ENCODE measurements at places on chromosomes 12 and 14.

GRCh38 chr12:23950775-23951451 is 1.4 kb upstream of the SOX5 start:
- no peak for DNase-seq

GRCh38 chr14:84797326-84797725 is 732.6 kb upstream of the FLRT2 start:
- DNase-seq, result no peak

DNA sequence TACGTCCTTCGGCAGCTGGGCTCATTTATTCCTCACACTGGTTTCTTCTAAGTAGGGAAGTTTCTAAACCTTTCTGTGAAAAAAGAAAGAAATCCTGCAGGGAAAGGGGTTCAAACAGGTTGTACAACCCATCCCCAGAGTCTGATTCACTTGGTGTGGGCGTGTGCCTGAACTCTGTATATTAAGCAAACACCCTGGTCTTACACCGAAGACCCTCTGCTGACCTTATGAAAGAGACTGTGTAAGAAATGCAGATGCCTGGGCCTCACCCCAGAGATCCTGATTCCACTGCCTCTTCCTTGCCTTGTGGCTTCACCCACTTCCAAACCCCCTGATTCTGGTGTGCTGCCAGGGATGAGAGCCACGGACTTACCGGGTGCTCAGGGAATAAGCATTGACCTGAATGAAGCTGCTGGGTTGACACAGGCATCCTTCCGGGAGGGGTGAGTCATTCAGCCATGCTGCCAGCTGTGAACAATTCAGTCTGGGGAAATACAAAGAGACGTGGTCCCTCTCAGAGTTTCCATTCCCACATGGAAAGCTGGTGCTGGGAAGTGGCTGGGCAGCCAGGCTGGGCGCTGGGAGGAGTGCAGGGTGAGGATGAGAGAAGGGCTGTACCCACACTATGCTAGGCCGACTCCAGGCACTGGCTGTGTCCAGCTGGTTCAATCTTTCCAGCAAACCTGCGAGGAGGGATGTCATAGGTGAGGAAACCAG is 26.5 kb upstream of the ACTN1 start:
- peak; percentile 51 for DNase-seq

DNA sequence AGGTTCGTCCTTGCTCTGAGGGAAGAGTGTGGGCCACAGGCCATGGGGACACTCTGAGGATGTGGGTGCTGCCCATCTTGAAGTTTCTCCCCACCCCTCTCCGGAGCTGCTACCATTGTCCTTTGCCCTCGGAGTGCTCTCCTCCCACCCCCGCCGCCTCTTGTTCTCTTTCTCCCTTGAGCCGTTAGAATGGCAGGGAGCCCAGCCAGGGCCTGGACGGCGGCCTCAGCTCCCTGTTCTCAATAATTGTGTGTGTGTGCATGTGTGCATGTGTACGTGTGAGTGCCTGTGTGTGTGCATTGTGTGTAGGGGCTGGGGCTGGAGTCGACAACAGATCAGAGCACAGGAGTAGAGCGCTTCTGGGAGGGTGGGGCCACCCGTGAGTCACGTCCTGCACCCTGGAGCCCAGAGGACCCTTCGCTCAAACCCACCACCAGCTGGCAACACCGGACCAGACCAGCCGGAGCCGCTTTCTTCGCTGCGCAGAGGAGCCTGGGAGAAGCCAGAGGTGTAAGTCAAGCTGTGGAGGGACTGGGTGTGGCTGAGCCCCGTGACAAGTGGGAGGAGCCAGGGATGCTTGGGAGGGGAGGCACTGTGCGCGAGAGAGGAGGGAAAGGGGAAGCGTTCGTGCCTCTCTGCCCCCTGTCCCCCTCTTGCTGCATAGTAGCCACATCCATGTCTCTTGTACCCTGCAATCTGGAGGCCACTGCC is 25.9 kb upstream of the KCNA5 start:
- no peak for DNase-seq

- no peak for DNase-seq
Observed at GRCh38 chr12:56190695-56191155, 1.4 kb upstream of the SMARCC2 start.

GRCh38 chr12:130761537-130762318 is 45.6 kb upstream of the RIMBP2 start:
- DNase-seq, result peak; percentile 26

GRCh38 chr14:52949711-52950409 is 990 bp downstream of the FERMT2 start:
- DNase-seq, result no peak

- DNase-seq, result no peak
Observed at GRCh38 chr12:121495746-121496145, 85.1 kb downstream of the KDM2B start.

GRCh38 chr14:96808619-96809406 is 11.6 kb downstream of the VRK1 start:
- DNase-seq, result no peak

GRCh38 chr12:13024531-13024916 is 19.7 kb upstream of the FAM234B start:
- no peak for DNase-seq

- DNase-seq, result no peak
Observed at GRCh38 chr14:69355607-69356281, 42.4 kb downstream of the ERH start.

GRCh38 chr14:30355431-30355913 is 203.5 kb upstream of the G2E3 start:
- DNase-seq, result no peak

- no peak for DNase-seq
Observed at GRCh38 chr14:104509673-104510072, 69.9 kb upstream of the C14orf180 start.

DNA sequence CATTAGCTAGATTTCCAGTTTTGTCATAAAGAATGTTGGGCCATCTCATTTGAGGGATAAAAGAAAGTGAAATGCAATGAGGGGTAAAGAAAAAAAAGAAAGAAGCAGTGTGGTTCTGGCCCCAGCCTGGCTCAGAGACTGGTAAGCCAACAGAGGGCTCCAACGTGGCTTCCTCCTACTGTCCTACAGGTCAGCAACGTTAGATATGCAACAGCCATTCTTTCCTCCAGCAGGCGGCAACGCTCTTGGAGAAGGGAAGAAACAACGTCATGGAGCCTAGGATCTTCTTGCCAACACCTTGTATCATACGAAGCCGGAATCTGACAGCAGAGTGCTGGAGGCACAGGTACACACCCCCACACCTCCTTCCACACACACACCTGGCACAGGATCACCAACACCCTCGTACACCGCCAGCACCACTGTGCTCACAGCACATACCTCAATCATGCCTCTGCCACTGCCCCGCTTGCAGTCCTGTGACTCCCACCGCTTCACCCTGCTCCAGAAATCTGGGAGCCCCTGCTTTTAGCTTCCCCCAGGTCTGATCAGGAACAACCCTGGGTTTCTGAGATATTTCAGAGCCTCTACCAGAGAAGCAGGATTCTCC is 102.8 kb downstream of the RPAP3 start:
- no peak for DNase-seq

GRCh38 chr14:24814346-24814745 is 180.4 kb upstream of the GZMB start:
- DNase-seq, result no peak

DNA sequence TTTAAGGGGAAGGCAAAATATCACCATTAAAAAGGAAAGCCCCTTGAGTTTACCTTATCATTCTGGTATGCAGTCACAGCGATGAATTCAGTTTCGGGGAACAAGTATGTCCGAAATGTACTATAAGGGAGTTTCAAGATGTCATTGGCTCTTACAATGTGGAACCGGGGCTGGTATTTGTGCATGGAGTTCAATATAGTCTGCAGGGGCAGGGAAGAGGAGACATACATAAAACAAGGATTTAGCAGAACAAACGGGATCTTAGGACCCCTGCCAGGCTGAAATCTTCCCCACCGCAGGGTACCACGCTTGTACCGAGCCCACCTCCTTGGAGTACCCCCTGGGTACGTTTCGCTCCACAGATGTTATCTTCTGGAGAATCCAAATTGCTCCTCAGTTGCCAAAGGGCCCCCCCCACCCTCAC is 4.5 kb downstream of the TBX3 start:
- no peak for DNase-seq

- no peak for DNase-seq
Observed at GRCh38 chr12:53101266-53101665, 2.0 kb upstream of the SOAT2 start.

DNA sequence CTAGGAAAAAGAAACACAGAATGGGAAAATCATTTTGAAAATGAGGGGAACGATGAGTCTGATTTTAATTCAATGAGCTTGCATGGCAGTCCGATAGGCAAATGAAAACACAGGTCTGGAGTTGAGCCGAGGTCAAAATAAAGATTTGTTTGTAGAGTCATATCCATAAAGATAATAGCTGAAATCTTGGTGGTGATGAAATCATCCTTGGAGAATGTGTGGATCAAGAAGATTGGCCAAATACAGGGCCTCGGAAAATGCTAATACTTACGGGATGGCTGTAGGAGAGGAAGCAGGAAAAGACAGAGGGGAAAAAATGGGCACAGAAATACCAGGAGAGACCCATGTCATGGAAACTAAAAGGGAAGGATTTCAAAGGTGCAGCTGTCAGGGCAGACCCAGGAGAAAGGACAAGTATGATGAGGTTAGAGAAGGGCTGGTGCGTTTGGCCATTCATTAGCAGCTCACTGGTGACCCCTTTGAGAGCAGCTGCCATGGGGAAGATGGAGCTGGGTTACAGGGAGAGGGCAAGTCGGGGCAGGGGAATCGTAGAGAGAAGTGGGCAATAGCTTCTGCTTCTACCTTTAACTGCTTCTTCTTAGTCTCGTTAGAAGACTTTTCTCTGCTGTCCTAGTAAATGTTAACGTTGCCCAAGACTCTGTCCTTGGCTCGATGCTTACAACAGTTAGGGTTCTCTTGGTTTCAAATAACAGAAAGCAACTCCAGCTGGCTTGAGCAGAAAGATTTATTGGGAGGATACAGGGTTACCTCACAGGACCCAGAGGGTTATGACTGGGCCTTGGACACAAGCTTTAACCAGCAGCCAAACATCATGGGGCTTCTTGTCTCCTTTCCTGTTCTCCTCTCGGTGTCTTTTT is 161.8 kb downstream of the EFCAB11 start:
- DNase-seq, result no peak

DNA sequence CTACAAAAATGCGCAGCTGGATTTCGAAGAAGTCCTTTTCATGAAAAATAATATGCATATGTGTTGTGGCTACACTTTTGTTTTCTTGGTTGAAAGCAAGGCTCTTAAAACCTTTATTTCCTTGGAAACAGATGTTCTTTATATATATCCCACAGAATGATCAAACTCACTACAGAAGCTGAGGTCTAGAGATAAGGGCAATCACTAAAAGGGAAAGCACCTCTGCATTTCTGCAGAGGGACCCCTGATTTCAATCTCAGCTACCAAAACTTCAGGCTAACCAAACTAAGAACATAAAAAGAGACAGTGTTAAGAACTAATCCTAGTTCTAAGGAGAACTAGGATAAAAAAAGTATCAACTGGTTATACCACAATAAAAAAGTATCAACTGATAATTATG is 65.4 kb upstream of the CDKL1 start:
- DNase-seq, result no peak

DNA sequence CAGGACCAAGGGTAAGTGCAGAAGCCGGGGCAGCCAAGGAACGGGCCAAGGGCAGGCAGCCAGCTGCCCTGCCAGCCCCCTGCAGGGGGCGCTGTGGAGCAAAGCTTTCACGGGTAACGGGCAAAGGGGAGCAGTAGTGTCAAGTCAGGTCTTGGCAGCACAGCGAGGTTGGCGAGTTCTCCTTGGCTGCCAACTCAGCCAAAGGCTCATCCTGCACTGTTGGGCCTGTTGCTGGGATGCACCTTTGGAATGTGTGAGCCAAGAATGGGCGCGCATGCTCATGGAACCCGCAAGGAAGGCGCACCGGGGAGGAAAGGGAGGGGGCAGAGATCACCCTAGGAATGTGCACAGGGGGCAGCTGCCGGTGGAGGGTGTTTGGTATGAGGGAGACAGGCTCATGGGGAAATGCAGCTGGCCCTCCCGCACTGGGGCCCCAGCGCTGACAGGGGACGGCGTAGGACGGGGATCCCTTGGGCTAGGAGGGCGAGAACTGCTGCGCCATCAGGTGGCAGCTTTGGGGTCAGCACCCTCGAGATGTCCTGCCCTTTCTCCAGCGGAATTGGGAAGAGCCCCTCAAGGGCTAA is 138.0 kb downstream of the ASCL4 start:
- peak; percentile 51 for DNase-seq

DNA sequence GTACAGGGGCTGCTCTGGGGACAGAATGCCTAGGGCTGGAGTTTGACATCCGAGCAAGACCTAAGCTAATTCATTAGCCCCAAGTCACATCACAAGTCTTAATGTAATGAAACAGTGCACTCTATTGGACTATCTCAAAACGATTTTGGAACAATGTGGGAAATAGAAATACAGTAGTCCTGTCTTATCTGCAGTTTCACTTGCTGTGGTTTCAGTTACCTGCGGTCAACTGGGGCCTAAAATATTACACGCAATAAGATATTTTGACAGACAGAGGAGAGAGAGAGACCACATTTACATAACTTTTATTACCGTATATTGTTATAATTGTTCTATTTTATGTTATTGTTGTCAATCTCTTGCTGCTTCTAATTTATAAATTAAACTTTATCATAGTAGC is 21.1 kb downstream of the MOAP1 start:
- DNase-seq, result no peak

DNA sequence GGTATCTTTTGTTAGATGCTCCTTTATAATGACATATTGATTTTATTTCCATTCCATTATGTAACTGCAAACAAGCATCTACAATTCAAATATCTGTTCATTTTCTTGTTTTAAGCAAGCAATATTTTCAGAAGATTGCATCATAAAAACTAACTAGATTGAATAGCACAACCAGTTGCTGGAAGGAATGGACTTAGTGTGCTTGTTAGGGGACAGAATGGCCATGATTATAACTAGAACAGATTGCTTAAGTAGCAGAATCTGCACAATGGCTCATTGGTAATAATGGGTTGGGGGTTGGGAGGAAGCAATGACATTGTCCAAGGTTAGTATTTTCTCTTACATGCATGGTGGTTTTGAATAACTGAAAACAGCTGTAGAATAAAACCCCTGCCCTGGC is 939.5 kb downstream of the SLC16A7 start:
- DNase-seq, result no peak

DNA sequence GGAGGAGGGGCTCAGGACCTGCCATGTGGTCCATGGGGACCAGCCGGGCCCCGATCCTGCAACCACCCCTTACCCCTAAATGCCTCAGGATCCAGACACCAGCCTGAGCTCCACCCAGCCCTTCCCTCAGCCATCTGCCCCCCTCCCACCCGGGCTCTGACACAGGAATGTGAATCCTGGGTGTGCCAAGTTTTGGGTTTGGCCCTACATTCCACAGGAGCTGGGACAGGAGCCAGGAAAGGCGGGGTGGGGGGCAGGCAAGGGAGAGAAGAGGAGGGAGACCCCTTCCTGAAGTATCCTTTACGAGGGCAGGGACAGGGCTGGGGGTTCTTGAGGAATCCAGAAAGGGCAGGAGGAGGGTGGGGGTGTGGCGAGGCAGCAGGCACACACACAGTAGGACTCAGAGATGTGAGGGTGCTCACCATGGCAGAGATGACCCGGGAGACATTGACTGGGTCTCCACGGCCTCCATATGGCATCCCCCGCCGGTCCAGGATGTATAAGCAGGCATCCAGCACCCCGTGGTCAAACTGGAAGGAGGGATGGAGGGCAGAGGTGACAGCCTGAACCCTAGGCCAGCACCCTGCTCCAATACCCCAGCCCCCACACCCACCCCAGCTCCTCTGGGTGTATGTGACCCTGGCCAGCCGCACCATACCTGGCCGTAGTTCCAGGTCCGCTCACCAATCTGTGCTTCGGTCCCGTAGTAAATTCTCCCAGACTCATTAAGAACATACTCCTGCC is 3.5 kb downstream of the TGM1 start:
- DNase-seq, result no peak

- DNase-seq, result peak; percentile 66
Observed at GRCh38 chr12:124466216-124467128, 100.9 kb downstream of the NCOR2 start.

- no peak for DNase-seq
Observed at GRCh38 chr12:74889563-74890236, 319.9 kb downstream of the KCNC2 start.

Data from transverse colon (tissue), 4 donors.